Large intestine (tissue), 12 donors: ENCODE measurements at places on chromosomes 1 and 21. TPM values are rescaled to one million over a fixed set of nuclear protein-coding genes. Genes with fewer than 3 reads are reported as not detected.

- DNase-seq, result no peak
These were observed 1.6 kb upstream of the DNMT3L start for GRCh38 chr21:44263221-44263760.

- DNase-seq, result no peak
These were observed 209.2 kb upstream of the ZC3H12A start for GRCh38 chr1:37265156-37265555.

- DNase-seq, result no peak
These were observed 11.9 kb downstream of the MX2 start for GRCh38 chr21:41373763-41374162.

- DNase-seq, result no peak
These were observed 407.4 kb downstream of the NTNG1 start for GRCh38 chr1:107548276-107548675.

DNA sequence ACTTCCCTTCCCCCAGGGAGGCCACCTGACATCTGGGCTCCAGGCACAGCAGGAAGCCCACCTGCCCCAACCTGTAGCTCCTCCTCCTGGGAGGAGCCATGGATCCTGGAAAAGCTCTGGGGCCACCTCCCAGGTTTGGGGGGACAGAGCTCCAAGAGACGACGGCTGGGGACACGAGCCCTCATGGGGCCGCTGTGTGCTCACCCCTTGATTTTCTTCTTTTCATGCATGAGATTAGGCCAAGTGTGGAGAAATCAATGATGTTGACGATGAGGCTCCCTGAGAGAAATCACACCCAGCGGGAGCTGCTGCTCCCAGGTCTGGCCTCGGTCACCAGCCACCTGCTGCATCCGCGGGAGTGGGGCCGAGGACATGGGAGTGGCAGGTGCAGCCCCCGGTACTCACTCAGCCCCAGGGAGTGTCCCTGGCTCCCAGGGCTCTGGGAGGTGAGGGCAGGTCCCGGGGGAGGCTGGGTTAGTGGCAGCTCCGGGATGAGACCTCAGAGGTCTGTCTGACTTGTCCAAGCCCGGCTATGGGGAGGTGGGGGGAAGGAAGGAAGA is 8.7 kb downstream of the TNFRSF14 start:
- peak; percentile 85 for DNase-seq

DNA sequence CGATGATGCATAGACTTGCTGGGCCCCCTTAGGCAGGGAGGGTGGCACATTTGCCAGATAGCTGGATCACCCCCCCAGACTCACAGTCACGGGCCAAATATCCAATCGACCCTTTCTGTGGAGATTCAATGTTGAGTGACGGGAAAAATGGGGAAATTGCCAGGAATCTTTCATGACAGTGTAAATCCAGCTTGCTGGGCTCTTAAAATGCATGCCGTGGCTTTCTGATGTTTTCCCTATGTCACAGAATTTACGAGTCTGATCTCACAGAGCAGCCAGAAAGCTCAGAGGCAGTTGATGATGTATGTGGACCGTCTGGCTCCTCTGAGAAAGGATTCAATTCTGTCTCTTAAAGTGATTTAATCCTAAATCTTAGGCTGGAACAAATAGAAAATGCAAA is 150.1 kb upstream of the ZNF644 start:
- peak; percentile 12 for DNase-seq

GRCh38 chr21:44285138-44285992 is at the start of gene AIRE:
Gene AIRE, plus strand, starts transcription at chr21:44285876. Its CDS starts 131 bp downstream, at chr21:44286007.
- no peak for DNase-seq

The TBX19 gene
- 2.3 TPM for polyA plus RNA-seq

The DYRK3 gene
- 4.3 TPM for polyA plus RNA-seq
